Vagina (tissue), 2 donors: ENCODE measurements at places on chromosomes 6 and 20. TPM values are rescaled to one million over a fixed set of nuclear protein-coding genes. Genes with fewer than 3 reads are reported as not detected.
A peak's percentile ranks its signal among the peaks of the same experiment; 100 is the strongest.

Gene PCMT1
- total RNA-seq: 105 TPM

GRCh38 chr20:7180256-7181045, 413.0 kb downstream of the BMP2 start:
- H3K27ac ChIP-seq: no peak overlapping the region
- no peaks in the 10 kb centered on the region for H3K27me3 ChIP-seq
- no peaks in the 10 kb centered on the region for H3K4me1 ChIP-seq
- no peak overlapping the region for H3K4me3 ChIP-seq
- DNase-seq: no peak

Gene PLEKHG1
- total RNA-seq: 38.5 TPM

DNA sequence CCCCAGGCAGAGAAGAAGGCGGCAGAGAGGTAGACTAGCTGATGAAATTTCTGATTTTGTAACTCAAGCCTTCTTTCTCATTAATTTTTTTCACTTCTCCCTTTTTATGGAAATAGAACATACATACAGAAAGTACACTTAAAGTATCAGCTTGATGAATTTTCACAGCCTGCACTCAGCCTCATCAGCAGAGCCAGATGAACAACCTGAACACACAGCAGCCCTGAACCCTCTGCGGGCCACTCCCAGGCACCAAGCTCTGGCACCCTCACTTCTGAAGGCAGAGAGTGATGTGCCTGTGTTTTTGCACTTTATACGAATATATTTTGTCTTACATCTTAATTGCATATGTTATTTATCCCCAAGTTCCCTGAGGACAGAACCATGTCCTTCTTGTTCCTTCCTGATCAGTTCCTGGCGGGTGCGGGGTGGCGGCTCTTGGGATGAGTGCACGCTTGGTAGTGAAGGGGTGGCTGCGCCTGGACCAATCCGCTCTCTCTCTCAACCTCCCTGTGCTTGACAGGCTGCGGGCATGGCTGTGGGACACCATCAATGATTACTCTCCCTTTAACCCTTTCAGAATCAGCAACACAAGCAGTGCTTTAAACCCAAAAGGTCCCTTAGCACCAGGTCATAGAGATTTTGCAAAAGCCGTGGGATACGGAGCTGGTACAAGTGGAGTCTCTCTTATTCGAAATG, 34.8 kb upstream of the AFDN start:
- H3K4me3 ChIP-seq: no peak overlapping the region
- no peak overlapping the region for H3K27ac ChIP-seq
- no peak for DNase-seq

GRCh38 chr6:27867051-27867944, 44.9 kb downstream of the OR2B2 start:
- DNase-seq: no peak
- peaks cover 47% of the 10 kb centered on the region for H3K4me1 ChIP-seq
- no peaks in the 10 kb centered on the region for H3K36me3 ChIP-seq
- H3K27ac ChIP-seq: peak overlapping the region; percentile 11
- H3K4me3 ChIP-seq: peak overlapping the region; percentile 62

Gene EBF4
- 23.1 TPM for total RNA-seq

DNA sequence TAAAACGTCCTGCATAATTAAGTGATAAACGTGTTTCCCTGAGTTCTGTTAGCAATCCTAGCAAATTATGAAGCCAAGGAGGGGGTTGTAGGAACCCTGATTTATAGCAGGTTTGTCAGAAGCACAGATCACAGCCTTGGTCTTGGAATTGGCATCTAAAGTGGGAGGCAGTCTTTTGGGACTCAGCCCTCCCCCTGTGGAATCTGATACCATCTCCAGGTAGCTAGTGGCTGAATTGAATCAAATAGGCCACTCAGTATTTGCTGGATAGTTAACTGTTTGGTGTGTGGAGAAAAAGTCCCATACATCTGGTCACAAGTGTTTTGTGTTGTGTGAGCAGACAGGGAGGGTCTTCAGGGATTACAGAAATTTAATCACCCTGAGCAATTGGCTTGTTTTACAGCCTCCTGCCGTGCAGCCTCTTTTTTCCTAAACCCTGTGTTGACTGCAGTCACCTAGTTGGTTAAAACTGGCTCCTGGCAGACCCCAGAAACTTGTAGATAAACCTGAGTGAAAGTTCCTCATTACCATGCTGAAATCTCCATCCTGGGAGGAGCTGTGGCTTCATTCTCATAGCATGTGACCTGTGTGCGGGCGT, 19.0 kb upstream of the KIFC1 start:
- DNase-seq: no peak
- no peak overlapping the region for H3K4me3 ChIP-seq
- H3K27ac ChIP-seq: no peak overlapping the region

DNA sequence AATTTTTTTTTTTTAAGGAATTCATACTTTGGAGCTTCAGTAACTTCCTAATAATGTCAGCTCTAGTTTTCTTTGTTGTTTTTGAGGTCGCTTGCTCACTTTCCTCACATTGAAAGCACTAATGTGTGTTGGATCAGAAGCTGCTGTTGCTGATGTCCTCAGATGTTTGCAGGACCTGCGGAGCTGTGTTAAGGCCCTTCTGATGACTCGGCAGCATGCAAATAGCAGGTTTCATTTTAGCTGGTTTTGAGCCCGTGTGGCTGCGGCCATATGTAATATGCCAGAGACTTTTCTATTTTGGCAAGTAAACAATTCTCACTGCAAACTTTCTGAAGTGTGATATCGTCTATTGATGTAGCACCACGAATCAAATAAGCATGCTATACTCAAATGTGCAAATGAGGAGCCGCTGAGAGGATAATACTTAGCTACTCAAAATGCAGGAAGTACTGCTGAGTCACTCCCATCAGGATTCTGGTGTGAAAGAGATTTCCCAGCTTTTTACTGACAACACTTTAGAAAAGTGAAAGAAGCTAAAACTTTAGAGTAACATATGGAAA, 187.8 kb downstream of the SASH1 start:
- no peaks in the 10 kb centered on the region for H3K27me3 ChIP-seq
- peaks cover 19% of the 10 kb centered on the region for H3K4me1 ChIP-seq
- no peak for DNase-seq
- no peaks in the 10 kb centered on the region for H3K36me3 ChIP-seq

- no peak for DNase-seq
- no peaks in the 10 kb centered on the region for H3K27me3 ChIP-seq
- no peaks in the 10 kb centered on the region for H3K36me3 ChIP-seq
- peaks cover 16% of the 10 kb centered on the region for H3K4me1 ChIP-seq
Observed at GRCh38 chr6:157054531-157054979, 268.8 kb downstream of the TMEM242 start.

Gene CST5
- not detected for total RNA-seq

Gene RRAGD
- 6.4 TPM for total RNA-seq

Gene SULF2
- 157 TPM for total RNA-seq

Gene SLA2
- total RNA-seq: 3.7 TPM

Gene PTCHD4
- total RNA-seq: not detected

- H3K27me3 ChIP-seq: no peaks in the 10 kb centered on the region
- H3K4me1 ChIP-seq: peaks cover 33% of the 10 kb centered on the region
- DNase-seq: no peak
- no peak overlapping the region for H3K27ac ChIP-seq
- no peaks in the 10 kb centered on the region for H3K36me3 ChIP-seq
Observed at GRCh38 chr6:148757944-148758480, 11.2 kb downstream of the UST start.

- no peaks in the 10 kb centered on the region for H3K27me3 ChIP-seq
- H3K36me3 ChIP-seq: no peaks in the 10 kb centered on the region
- H3K27ac ChIP-seq: no peak overlapping the region
Observed at GRCh38 chr20:2365091-2365490, 15.6 kb upstream of the TGM6 start.

- H3K4me1 ChIP-seq: no peaks in the 10 kb centered on the region
- no peak for DNase-seq
- H3K27me3 ChIP-seq: no peaks in the 10 kb centered on the region
- no peak overlapping the region for H3K4me3 ChIP-seq
- no peaks in the 10 kb centered on the region for H3K36me3 ChIP-seq
- H3K27ac ChIP-seq: no peak overlapping the region
Observed at GRCh38 chr6:12947151-12947871, 230.7 kb downstream of the PHACTR1 start.

DNA sequence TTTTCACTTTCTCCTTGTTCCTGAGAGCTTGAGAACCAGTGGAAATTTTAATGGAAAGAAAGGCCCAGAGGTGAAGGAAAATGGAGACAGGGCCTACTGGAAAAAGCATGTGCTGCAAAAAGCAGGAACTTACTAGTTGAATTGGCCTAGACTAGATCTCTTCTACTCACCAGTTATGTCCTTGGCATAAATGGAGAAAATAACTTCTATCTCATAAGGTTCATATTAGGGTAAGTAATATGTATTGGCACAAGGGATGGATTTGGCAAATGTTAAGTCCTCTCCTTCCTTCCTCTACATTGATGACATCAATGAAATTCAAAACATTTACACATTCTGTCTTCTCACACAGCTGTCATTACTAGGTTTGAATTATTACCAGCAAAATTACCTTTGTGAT, 74.0 kb downstream of the NDUFAF5 start:
- H3K27me3 ChIP-seq: no peaks in the 10 kb centered on the region

DNA sequence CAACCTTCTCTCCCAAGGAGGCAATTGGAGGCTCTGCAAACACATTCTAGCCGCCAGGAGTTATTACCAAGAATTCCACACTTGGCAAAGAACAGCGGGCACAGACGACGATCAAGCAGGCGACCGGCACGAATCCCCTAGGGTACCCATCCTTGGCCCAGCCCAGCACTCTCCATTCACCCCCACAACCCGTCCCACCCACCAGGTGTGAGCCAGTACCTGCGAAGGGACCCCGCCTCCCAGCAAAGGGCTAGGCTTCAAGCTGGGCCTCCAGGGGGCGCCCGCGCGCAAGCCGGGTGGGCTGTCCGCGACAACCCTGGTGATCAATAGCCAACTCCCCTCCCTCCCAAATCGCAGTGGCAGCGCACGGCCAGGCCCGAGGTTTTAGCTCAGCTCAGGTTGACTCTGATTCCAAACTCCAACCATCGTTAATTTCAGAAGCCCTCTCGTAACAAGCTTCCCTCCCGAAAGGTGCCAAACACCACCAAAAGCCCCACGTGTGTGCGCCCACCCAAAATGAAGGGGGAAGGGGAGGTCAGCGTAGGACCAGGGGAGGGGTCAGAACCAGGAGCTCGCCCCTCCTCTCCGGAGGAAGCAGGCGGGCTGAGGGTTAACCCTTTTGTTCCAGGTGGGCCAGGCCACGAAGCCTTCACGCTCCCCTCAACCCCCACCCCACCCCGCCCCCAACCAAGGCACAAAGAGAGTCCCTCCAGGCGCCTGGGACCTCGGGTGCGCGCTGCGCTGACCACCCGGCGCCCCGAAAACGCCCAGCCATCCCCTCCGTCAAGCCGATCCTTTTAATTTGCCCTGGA, 2.1 kb downstream of the SALL4 start:
- peak overlapping the region; percentile 13 for H3K4me3 ChIP-seq
- H3K4me1 ChIP-seq: peaks cover 25% of the 10 kb centered on the region
- no peak for DNase-seq
- H3K27ac ChIP-seq: no peak overlapping the region
- H3K36me3 ChIP-seq: no peaks in the 10 kb centered on the region
- H3K27me3 ChIP-seq: peaks cover 11% of the 10 kb centered on the region

- H3K4me3 ChIP-seq: peak overlapping the region; percentile 13
- H3K4me1 ChIP-seq: peaks cover 11% of the 10 kb centered on the region
- no peaks in the 10 kb centered on the region for H3K27me3 ChIP-seq
- H3K27ac ChIP-seq: no peak overlapping the region
Observed at GRCh38 chr20:11687546-11688292, 230.0 kb upstream of the BTBD3 start.

DNA sequence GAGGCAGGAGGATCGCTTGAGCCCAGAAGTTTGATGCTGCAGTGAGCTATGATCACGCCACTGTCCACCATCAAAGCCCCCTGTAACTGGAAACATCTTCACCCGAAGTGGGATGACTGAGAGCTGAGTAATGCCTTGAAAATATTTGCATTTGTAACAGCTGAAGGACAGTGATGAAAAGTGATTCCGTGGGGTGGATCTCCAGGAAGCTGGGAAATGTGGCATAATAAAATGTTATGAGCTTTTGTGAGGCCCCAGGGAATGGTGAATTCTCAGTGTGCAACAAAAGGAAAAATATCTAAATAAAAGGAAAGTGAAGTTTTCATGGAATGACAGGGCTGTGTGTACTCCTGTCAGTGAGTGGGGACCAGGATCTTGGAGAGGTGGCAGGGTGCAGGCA, 92.0 kb downstream of the JAG1 start:
- H3K4me3 ChIP-seq: no peak overlapping the region
- no peaks in the 10 kb centered on the region for H3K36me3 ChIP-seq
- H3K27ac ChIP-seq: no peak overlapping the region
- H3K27me3 ChIP-seq: no peaks in the 10 kb centered on the region
- H3K4me1 ChIP-seq: peaks cover 14% of the 10 kb centered on the region
- DNase-seq: no peak

- peaks cover 19% of the 10 kb centered on the region for H3K4me1 ChIP-seq
- no peak for DNase-seq
- no peaks in the 10 kb centered on the region for H3K36me3 ChIP-seq
- no peaks in the 10 kb centered on the region for H3K27me3 ChIP-seq
- no peak overlapping the region for H3K4me3 ChIP-seq
Observed at GRCh38 chr20:44023515-44024371, 109.1 kb downstream of the TOX2 start.

Gene FKBP1C
- not detected for total RNA-seq

DNA sequence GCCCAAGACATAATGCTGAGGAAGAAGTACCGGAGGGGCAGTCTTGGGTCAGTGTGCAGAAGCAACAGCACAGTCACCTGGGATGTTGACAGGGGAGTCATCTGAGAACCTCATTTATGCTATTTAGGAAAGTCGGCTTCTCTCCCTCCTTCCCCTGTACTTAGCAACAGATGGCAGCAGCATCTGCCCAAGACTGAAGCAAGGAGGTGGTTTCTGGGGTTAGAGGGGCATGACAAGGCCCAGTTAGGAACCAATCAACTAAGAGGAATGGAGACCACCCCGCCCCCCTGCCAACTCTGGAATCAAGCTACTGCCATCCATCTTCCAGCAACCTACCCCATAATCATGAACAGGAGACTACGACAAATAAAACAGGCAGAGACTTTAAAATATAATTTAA, 21.7 kb downstream of the RIPK1 start:
- H3K4me3 ChIP-seq: no peak overlapping the region
- H3K27ac ChIP-seq: peak overlapping the region; percentile 65
- H3K36me3 ChIP-seq: peaks cover 49% of the 10 kb centered on the region

Gene MCCD1
- not detected for total RNA-seq

DNA sequence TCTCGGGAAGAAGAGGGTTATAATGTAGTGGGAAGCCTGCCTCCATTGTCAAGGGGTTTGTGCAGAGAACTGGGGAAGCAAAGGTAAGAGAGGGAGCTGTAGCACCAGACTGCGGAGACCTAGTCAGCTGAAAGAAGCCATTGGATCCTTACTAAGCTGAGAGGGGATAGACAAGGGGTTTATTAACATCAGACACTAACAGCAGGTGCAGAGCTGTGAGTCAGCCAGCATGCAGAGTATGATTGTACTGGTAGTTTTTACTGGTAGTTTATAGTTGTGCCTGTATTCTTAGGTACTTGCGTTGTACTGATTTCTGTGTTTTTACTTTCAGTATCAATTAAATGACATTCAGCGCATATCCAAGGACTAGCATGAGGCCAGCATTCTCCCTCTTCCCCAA, 17.8 kb upstream of the COL19A1 start:
- no peaks in the 10 kb centered on the region for H3K36me3 ChIP-seq
- no peak overlapping the region for H3K27ac ChIP-seq
- H3K27me3 ChIP-seq: no peaks in the 10 kb centered on the region
- H3K4me3 ChIP-seq: no peak overlapping the region
- no peaks in the 10 kb centered on the region for H3K4me1 ChIP-seq
- DNase-seq: no peak

- H3K36me3 ChIP-seq: no peaks in the 10 kb centered on the region
- no peak overlapping the region for H3K4me3 ChIP-seq
- no peaks in the 10 kb centered on the region for H3K4me1 ChIP-seq
- no peaks in the 10 kb centered on the region for H3K27me3 ChIP-seq
Observed at GRCh38 chr6:164477101-164477500, 832.3 kb downstream of the C6orf118 start.

Gene TMEM200A
- total RNA-seq: 3.9 TPM

GRCh38 chr20:59300333-59301081, at the start of gene EDN3:
EDN3 (plus strand) TSS chr20:59300611; CDS start chr20:59300813, 202 bp downstream.
- H3K36me3 ChIP-seq: no peaks in the 10 kb centered on the region
- H3K4me3 ChIP-seq: peak within 1 kb of the TSS; percentile 43
- DNase-seq: no peak
